Cortex of kidney (tissue), 1 donor: ENCODE measurements at places on chromosomes 1 and 21.

DNA sequence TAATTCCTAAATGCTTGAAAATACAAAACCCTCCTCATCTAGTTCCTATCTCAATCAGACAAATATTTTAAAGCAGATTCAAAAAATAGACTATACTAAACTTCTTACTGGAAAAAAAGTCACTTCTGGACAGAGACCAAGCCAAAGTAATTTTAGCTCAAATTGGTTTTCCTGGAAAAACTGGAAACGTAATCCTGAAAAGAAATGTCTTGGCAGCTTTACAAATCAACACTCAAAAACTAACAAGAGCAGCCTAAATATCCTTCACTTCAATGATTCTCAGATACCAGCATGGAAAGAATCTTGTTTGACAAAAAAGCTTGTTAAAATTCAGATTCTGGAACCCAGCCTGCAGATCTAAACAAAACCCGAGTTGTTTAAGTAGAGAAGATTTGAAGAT, 9.1 kb upstream of the GPR88 start:
- DNase-seq = no peak

- DNase-seq = no peak
These were observed 2.1 kb upstream of the TMCO2 start for GRCh38 chr1:40245686-40246085.

DNA sequence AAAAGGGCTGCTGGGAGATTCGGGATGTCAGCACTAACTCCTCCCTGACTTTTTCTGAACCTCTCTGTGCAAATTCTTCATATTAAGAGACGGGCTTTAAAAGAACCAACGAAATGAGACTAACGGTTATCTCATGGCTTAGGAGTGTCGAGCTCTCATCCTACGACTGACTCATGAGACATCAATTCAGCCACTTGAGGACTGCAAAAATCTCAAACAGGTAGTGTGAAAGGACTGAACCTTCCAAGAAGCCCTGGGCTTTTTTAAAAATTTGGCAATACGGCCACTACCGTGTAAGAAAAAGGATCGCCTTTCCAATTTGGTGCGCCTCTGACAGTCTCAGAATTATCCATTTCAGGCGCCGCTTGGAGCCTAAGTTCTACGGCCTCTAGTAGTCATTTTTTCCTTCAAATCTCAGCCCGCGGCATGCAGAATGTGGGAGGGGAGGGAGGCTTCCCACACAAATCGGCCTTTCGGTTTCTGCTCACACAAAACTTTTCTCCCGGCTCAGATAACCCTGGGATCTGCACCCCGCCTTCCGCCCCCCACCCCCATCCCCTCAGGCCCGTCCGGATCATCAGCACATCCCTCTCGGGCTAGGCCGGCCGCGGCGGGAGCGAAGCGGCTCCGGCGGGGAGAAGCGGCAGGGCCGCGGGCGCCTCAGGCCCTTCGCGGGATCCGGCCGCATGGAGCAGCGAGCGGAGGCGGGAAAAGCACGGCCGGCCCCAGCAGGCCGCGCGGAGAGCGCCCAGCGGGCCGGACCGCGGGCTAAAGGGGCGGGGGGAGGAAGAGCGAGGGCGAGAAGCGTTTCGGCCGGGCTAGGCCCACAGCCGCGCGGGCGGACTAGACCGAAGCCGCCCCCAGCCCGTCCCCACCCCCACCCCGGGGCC, 618 bp downstream of the HNRNPR start:
- no peak for DNase-seq

DNA sequence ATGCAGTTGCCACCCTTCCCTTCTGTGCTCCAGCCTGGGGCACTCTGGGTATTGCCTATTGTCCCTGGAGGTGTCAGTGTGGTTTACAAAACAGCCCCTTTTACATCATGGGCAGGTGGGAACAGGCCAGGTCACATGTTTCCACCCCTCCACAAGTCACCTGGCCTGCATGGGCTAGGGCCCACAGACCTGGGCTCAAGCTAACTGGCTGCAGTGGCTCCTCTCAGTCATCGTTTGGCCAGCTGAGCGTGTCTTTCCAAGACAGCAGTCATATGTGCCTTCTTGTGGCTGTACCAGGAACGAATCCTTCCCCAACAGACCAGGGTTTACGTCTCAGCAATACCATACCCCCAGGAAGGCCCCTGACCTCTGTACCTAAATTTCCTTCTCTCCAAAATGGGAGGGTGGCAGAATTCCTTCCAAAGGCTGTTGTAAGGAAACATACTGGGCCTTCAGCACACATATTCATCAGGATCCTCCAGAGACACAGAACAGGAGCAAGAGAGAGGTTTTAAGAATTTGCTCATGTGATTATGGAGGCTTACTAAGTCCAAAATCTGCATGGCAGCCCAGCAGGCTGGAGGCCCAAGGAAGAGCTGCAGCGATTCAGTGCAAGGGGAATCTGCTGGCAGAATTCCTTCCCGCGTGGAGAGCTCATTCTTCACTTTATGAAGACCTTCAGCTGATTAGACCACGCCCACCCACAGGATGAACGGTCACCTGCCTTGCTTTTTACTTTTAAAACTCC, 10.6 kb upstream of the TAS1R2 start:
- no peak for DNase-seq

- no peak for DNase-seq
These were observed 20.6 kb upstream of the TBX15 start for GRCh38 chr1:119008483-119009311.

- DNase-seq = no peak
These were observed 59.4 kb downstream of the PAPPA2 start for GRCh38 chr1:176522310-176522845.

DNA sequence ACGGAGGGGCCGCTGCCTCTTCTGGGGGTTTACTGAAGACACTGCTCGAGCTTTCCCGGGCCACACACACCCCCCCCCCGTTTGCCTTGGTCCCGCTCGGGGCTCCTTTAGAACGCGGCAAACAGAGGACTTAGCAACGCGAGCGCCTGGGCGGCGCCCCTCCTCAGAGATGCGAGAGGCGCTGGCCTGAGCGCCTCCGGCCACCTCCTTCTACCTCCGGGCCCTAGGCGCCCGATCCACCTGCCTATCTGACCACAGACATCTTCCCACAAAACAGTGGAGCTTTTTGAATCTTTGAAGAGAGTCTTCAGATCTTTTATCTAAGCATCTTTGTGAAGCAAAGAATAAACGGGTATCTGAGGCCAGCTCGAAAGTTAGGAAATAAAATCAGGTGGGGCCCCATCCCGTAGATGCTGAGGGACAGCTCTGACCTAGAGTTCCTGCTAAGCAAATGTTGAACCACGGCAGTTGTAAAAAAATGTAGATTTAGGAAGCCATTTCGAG, 436 bp upstream of the TTLL7 start:
- DNase-seq = no peak

DNA sequence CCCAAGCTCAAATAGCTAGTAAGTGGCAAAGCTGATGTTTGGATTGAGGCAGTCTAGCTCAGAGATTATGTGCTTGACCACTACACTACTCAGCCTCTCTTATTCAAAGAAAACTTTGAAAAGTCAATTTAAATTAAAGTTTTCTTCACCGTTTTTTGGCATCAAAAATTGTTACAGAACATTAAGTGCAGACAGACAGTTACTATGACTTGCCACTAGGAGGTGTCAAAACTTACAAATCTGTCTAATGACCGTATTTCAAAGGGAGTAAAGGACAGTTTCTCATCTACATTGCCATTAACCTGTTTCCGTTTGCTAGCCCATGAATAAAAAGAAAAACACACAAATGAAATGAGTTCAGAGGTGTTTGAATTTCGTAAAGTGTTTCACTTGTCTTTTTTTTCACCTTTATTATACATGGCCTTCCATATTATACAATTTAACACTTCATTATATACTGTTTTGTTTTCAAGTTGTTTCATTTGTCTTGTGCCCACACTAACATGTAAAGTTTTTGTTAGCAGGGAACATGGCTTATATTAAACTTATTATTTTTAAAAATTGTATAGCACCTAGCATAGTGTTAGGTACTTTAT, 57.4 kb upstream of the MTF2 start:
- DNase-seq = no peak

- no peak for DNase-seq
These were observed 990 bp downstream of the VWA5B1 start for GRCh38 chr1:20291645-20292084.

DNA sequence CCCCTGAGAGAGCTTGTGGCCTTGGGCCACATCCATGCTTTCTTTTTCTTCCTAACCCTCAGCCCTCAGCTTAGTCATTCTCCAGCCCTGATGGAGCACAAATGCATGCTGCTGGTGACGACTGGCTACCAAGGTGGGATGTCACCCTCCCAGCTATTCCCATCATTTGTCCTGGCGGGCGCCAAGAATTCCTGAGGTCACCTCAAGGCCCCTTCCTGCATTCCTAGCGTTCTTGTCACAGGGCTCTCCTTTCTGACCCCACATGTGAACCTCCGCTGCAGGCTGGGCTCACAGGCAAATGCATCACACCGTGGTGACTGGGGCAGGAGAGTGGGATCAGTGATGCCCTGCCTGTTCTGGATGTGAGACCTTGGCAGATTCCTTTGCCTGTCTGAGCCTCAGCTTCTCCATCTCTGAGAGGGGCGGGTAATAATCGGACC, 53.4 kb upstream of the IFFO2 start:
- no peak for DNase-seq

GRCh38 chr1:22500471-22500870, 48.8 kb downstream of the ZBTB40 start:
- DNase-seq = no peak

DNA sequence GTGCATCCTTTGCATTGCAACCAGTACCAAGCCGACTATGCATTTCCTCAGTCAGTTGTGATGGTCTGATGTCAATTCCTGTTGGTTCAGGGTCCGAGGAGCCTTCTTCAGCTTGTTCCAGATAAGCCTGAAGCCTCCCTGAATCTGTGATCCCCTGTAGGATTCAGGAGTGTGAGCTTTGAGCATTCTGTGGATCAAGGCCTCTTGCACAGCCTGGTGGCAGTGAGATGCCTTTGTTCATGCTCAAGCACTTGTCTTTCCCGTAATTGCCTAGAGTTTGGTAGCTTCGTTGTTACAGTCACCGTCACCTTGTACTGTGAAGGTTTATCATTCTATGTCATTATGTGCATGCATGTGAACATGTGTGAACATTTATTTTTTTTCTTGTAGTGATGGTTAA, 103.5 kb downstream of the PBX1 start:
- no peak for DNase-seq

- DNase-seq = no peak
These were observed 33.3 kb upstream of the KCNE1 start for GRCh38 chr21:34545079-34545884.

GRCh38 chr1:113226148-113226547, 153.2 kb downstream of the LRIG2 start:
- DNase-seq = no peak

DNA sequence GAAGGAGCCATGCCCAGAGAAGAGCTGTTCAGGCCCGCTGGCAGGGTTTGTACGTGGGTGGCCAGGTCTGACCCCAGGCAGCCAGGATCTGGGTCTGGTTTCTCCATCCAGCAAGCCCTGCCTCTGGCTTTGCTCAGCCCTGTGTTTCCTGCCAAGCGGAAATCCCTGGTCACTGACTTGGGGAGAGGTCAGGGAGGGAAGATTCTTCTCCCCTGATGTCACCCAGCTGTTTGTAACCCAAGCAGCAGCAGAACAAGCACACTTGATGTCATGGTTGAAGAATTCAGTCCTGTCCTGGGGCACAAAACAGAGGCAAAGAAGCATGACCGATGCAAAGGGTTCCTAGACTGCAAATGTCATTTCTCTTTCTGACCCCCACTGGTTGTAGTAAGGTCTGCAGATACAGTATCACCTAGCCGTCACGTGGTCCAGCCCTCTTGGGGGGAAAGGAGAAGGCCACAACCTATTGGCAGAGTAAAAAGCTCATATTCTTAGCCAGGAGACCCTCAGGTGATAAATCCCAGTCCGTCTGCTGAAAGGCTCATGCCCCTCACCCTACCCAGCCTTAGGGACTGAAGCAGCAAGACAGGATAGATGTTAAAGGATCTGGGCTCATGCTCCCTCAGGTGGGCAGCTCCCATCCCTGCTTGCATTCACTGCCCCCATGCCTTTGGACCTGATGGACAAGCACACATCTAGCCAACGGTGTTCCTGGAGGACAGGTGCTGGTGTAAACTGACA, 120.9 kb downstream of the SYT2 start:
- DNase-seq = no peak

DNA sequence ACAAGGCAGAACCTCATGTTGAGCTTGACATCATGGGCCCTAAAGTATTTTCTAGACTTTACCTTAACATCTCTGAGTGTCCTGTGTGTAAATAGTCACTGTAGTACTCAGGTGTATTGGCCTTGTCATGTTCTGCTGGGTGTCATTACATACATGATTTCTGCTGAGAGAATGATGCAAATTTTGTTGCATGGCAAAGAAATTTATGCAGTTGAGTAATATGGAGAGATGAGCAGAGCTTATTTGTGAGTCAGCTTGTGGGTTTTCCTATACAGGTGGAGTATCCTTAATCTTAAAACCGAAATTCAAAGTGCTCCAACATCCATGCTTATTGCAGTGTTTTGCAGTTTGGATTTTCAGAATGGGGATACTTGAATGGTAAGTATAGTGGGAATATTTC, 36.6 kb downstream of the RGL1 start:
- DNase-seq = no peak

DNA sequence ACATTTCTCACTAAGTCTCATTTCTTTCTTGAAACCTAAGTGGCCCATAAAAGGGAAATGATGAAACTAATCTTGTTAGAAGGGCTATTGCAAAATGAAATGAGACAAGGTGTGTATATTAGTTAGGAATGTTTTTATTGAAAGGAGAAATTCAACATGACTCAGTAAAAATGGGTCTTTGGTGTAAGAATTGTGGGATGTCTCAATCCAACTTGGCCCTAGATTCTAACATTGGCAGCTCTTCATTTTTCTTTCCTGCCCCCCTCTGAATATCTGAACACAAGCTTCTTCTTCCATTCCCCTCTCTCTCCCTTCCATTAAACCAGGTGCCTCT, 26.8 kb upstream of the TARBP1 start:
- no peak for DNase-seq

DNA sequence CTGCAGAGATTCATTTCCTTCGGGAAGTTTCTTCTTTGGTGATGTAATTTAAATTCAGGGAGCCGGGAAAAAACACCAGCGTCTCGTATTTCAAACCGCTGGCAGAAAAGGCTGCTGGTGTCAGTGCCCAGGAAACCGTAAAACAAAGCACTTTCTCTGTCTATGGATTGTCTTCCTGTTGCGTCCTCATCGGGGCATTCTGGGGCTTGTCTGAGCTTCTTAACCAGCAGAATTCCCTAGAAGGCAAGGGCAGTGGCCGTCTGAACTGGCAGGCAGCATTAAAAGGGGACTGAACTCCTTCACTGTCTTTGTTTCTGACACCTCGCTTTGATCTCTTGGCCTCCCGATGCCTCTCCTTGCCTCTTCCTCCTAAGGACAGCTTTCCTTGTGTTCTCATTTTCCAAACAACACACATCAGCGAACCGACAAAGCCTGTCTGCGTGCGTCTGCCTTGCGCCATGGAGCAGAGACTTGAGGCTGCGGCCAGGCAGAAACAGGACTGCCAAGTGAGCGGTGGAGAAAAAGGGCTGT, 391.6 kb upstream of the VAMP3 start:
- DNase-seq = no peak
